ENCODE measurements at places on chromosomes 16 and 17.
A peak's percentile ranks its signal among the peaks of the same experiment; 100 is the strongest.

GRCh38 chr17:7408252-7408727 lies 645 bp downstream of the NLGN2 start:
- DNase-seq, result no peak

DNA sequence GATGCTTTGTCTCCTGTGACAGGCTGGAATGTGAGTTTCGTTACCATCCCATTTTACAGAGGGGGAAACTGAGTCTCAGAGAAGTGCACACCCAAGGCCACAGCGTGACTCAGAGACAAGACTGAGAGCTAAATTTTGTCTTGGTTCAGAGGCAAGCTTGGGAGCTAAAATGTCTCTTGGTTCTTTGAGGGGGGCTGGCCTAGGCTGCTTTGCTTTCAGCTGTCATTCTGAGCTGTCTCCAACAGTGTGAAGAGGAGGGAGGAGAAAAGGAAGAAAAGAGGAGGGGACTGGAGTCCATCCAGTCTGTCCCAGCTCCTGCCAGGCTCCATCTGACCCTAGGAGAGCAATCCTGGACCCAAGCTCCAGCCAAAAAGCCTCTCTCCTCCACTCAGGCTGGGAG lies at the start of gene CLEC19A:
Gene CLEC19A, plus strand, starts transcription at position 301 of the 400 bp plus-strand sequence. CDS start 121 bp downstream, outside the sequence.
- DNase-seq, result no peak

DNA sequence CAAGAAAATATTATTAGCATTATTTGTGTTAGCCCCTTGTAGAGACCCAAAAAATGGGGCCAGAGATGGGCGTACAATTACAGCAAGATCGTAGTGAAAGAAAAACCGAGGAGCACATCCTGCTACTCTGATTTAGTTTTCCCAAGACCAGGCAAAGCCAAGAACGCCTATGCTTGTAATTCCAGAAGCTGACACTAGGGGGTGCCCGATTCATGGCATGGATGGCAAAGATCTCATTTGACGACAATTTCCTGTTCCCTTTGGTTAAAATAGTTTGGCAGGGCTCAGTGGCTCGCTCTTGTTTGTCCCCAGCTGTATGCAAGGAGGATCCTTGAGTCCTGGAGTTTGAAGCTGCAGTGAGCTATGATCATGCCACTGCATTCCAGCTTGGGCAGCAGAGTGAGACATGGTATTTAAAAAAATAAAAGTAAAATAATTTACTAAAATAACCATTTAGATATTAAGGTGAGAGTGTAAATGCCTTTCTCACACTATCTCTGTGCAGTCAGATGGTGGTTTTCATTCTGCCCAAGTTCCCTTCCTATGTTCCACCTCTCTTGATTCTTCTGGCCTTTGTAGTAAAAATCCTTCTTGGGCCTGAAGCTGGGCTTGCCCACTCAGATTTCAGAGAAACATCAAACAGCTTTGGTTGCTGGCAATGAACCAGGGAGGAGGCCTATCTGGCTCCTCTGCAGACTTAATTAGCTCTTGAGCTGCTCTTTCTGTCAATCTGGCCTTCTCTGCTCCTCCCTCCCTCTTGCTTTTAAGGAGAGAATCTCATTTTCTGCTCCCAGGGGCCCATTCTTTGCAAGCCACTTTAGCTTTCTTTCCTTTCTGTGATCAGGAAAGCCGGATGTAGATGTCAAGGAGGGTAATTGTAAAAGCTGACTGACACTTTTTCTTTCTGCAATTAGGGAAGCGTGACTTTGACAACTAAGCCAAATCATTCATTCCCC lies 31.2 kb downstream of the TMEM238L start:
- no peak for DNase-seq

- no peak for DNase-seq
These were observed 855 bp downstream of the TMEM204 start for GRCh38 chr16:1534021-1535020.

GRCh38 chr17:48612854-48613691 lies 2.0 kb downstream of the HOXB8 start:
- DNase-seq, result peak; percentile 80

Measured in NCI-H69 (cell line).